ENCODE measurements at places on chromosomes 5 and 9.
A peak's percentile ranks its signal among the peaks of the same experiment; 100 is the strongest.

- DNase-seq = no peak
Observed at GRCh38 chr5:75723378-75723777, 6.1 kb upstream of the POC5 start.

GRCh38 chr9:3954331-3955304 is 345.2 kb downstream of the GLIS3 start:
- DNase-seq = no peak

- DNase-seq = no peak
Observed at GRCh38 chr9:68844157-68844556, 139.1 kb downstream of the PIP5K1B start.

DNA sequence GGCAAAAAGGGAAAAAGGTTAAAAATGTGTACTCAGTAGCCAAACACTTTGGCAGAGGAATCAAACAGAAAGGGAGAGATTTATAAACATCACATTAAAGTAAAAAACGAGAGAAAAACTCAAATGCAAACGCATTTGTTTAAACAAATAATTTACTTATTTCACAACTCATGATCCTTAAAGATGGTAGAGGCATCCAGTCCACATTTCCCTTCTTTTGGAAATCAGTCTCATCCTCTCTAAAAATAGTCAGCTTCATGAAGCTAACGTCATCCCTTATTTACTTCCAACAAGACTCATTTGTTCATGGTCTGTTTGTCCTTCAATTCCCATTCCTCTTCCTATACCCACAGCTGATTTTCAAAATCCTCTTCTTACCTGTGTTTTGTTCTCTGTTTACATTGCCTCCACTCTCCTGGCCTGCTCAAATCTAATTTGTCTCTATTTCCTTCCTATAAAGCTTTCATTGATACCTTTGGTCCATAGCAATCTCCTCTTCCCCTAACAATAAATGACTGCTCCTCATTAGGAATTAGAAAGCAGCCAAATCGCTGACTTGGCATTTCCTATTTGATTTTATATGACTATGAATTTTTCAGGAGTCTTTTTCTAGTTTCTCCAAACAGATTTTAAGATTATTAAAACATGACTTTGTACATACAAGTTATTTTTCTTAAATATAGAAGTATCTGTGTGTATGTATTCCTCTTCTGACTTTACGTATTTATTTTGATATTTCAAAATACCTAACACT is 805.3 kb downstream of the TLE1 start:
- no peak for DNase-seq

- no peak for DNase-seq
Observed at GRCh38 chr9:27311184-27311583, 14.2 kb upstream of the EQTN start.

DNA sequence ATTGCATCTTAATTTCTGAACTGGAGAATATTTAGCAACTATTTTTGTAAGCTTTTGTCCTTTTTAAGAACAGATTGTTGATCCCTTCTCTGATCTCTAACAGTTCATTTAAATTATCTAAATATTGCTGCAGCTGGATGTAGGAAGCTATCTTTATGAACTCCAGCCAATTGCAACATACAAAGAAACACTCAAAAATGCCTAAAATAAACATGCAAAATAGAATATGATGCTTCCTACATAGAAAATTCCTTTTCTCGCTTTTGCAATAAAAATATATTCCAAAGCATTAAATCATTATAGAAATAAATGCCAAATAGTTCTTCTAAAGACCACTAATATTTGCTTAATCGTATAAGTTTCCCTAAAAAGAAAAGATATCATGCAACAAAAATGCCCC is 218.6 kb downstream of the LURAP1L start:
- DNase-seq = no peak

- peak; percentile 48 for DNase-seq
Observed at GRCh38 chr9:78121488-78121887, 89.9 kb upstream of the GNAQ start.

DNA sequence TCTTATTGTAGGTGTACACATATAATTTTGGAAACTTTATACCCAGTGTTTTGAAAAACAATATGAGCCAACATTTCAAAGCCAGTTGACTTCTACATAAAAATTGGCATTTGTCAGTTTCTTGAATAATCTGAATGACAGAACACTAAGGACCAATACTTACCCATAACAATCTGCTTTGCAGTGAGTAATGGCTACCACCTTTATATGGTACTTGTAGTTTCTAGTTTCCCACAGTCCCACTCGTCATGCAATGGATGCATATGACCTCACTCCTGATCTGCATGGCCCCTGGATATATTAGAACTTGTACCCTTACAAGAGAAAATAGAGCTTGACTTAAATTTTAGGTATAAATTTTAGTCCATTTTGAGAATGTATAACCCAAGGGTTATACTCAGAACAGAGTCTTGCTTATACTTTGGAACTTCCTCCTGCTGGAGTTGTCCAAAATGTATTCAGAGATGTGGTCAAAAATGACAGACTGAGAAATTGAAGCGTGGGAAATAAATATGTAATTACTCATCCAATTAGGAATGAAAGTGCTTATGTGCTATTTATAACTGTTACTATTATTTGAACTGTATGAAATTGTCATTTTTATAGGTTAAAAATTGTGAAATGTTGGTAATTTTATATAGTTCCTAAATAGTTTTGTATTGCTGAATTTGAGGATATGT is 19.5 kb downstream of the XRCC4 start:
- DNase-seq = no peak

- DNase-seq = no peak
Observed at GRCh38 chr5:5953584-5954274, 424.6 kb downstream of the MED10 start.

DNA sequence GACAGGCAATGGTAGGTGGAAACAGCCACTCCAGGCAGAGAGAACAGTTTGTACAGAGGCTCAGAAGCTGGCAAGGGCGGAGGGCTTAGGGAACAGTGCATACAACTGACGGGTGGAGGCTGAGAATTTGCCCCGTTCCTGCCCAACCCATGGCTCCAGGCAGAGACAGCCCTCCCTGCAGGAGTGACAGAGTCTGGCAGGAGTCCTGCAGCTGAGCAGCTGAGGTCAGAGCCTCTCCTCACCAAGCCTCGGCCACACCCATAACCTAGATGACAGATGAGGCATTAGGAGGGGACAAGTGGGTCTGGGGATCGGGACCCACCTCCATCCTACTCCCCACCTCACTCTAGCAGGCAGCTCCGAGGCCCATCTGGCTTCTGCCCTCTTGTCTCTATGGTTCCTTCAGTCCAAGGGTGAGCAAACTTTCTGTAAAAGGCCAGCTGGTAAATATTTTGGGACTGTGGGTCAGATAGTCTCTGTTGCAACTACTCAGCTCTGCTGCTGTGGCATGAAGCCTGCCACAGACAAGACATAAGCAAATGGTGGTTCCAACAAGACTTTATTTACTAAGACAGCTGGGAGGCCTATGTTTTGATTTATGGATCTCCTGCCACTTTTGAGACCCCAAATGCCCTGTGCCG is 83.7 kb downstream of the SH3TC2 start:
- no peak for DNase-seq
